NCI-H226 (cell line): ENCODE measurements at places on chromosomes 1 and 21.

DNA sequence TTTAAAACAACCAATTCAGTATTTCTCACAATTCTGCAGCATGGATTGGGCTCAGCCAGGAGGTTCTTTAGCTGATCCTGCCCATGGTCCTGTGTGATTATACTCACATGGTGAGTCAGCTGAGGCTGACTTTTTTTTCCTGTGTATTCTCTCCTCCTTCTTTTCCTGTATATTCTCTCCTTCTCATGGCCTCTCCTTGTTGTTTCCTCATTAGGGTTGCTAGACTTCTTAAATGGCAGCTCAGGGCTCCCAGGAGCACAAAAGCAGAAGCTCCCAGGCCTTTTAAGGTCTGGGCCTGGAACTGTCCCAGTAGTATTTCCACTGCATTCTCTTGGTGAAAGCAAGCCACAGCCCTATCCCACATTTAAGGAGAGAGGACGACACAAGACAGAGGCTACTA lies 26.8 kb downstream of the VANGL1 start:
- peak; percentile 50 for DNase-seq

DNA sequence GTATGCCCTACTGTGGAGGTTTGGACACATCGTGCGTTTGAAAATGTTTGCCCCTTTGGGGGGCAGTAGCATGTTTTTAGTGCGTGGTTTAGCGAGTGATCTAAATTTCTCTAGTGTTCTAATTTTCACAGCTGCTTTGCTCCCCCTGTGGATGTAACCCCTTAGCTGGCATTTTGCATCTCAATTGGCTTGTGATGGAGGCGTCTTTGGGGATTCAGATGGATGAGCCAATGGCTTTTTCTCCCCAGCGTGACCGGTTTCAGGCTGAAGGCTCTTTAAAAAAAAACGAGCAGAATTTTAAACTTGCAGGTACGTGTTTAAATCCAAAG lies 836 bp downstream of the CDC7 start:
- peak; percentile 27 for DNase-seq

DNA sequence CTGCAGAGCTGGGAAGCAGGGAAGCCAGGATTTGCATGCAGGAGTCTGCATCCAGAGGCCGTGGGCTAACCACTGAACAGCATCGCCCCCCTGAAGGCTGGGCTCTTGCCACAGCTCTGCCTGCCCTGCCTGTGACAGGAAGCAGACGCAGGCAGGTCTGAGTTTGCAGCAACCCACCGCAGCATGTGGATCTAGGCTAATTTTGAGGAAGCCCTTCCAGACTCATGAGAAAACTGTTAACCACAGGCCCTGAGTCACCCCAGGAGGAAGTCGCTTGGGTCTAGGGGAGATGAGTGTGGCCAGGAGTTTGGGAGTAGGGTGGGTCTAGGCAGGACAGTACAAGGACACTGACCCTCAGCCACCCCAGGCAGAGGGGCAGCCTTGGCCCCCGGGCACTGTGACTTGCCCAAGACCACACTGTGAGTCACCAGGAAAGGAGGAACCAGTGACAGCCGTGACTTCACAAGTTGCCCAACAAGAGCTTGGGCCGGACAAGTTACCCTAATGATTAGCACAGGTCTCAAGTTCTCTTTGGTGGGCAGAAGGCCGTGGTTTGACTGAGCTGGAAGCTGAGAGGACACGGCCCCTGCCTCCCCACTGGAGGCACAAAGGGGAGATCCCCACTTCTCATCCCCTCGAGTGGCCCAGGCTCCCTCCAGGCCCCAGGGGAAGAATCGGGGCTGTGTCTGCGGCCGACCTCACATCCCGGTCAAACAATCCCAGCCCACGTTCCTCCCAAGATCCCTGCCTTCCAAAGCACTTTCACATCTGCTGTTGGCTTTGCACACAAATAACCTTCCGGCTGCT lies 826 bp downstream of the LAPTM5 start:
- DNase-seq: peak; percentile 50

GRCh38 chr1:5970610-5971273 lies 21.5 kb downstream of the NPHP4 start:
- DNase-seq: no peak

GRCh38 chr1:16248603-16249516 lies 11.9 kb upstream of the CPLANE2 start:
- peak; percentile 80 for DNase-seq

DNA sequence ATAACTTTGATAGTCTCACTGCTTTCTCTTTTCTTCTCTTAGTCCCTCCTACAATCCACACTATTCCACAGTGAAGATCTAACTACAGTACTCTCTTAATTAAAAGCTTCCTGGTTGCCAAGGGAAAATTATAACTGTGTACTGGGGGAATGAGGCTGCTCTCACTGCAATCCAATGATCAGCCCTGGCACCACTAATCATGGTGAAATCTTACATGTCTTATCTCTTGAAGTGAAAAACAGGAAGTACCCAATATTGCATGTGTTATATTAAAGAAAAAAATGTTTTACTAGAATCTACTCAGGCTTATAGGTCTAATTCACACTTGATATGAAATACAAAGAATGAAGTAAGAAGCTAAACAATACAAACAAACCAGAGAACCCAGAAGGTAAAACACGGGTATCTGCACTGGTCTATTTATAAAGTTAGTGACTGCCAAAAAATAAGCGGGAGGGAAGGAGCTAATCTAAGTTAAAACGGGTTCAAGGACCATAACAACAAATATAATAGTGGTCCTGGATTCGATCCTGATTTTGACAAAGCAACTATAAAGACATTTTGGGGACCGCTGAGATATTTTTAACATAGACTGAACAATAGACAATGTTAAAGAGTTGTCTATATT lies 57.5 kb downstream of the RGS2 start:
- DNase-seq: no peak

DNA sequence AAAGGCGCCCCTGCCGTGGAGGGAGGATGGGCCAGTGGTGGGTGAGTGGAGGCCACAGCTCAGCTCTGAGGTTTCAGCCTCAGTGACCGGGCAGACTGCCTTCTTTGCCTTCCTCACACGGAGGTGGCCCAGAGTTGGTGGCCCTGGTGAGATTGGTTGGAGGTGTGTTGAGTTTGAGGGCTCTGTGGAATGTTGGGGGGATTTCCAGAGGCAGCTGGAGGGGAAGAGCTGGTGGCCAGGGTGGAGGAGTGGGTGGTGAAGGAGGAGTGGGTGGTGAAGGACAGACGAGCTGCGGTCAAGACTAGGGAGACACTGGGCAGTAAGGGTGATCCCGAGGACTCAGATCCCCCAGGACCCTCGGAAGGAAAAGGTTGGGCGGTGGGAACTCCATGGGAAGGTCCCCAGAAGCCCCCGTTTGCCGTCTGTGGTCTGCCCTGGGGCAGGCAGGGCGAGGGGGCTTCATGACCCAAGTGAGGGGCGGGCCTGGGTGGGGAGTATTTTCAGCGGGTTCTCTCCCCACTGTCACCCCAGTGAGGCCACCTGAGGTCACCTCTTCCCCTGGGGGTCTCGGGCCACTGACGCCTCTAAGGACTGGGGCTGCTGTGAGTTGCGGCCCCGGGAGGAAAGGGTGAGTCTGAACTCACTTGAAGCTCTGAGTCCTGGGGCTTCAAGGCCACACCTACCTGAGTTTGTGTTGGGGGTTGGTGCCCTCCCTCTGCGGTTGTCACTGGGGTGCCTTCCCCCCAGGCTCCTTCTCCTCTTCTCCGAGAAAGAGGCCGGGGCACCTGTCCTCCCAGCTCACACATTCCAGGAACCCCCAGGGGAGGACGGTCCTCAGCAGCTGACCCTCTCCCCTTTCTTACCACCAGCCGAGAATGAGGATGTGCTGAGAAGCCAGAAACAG lies 22.7 kb upstream of the PIK3CD start:
- no peak for DNase-seq

GRCh38 chr1:200306944-200307754 lies 102.7 kb downstream of the ZNF281 start:
- peak; percentile 20 for DNase-seq

- DNase-seq: no peak
These were observed 390 bp downstream of the ZFP69B start for GRCh38 chr1:40450495-40451237.
